Stimulated activated CD8-positive, alpha-beta memory T cell treated with anti-CD3 and anti-CD28 coated beads, Interleukin-7, amount 100 ng/mL, for 24 hours (primary cell): ENCODE measurements at places on chromosomes 2 and 18.

DNA sequence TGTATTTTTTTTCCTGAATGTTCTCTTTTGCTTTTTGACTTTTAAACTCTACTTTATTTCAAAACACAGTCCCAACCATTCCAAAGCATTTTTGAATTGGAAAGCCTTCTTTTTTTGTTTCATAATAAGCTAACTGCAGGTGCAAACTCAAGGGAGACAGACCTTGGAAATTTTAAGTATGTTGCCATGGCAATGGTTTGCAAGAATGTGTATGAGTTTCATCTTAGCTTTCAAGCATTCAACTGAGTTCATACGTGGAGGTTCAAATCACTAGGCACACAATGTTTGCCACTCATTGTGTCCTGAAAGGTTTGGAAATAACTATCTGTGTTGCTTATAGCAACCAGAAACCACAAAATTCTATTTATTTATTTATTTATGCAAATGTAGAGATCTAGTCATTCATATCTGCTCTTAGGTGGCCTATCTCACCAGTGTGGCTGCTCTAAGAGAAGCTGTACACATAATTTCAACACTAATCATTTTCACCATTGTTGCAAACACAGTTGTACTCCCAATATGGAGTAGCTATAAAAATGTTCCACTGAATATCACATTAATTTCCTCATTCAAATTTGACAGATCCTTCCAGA, 805.7 kb upstream of the FSHR start:
- no peak for DNase-seq

- DNase-seq = no peak
Measured at GRCh38 chr2:226115102-226115831, 684.4 kb downstream of the IRS1 start.

DNA sequence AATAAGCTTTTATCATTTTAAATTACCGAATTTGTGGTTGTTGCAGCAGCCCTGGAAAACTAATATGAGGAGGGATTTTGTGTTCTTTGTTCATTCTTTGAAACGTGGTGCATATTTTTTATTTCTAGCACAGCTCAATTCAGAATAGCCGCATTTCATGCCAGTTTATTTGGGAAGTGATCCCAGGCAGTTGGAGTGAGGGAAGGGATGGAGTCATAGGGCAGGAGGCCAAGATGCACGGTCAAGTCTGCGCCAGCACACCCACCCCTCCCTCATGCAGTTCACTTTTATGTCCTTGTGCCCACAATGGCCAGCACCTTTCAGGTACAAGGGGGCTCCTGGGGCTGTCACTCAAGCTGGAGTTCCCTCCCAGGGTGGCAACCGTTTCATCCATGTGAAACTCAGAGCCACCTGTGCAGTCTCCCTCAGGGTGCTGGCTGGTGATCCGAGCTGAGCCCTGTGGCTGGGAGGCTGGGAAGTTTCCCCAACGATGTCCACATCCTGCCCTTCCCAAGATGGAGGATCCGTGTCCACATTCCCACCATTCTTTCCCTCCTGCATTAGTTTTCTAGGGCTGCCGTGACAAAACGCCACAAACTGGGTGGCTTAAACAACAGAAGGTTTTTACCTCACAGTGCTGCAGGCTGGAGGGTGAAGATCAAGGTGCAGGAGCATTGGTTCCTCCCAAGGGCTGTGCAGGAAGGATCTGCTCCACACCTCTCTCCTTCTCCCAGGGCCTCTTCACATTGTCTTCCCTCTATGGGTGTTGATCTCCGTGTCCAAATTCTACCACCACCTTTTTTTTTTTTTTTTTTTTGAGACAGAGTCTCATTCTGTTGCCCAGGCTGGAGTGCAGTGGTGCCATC, 68.5 kb upstream of the ITGA6 start:
- no peak for DNase-seq

DNA sequence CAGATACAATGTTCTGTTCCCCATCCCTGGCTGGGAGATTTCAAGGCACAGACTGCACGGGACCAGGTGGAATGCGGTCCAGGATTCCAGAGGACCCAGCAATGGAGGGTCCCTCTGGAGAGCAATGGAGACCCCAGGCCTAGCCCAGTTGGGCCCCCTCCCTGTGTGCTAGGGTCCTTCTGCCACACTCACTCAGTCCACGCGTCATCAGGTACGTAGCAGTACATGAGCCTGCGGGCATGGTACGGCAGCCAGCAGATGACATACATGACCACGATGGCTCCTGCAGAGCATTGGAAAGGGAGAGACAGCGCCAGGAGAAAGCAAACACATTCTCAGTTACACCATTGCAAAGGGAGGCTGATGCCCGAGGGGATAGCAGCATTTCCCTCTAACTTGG, 10.1 kb downstream of the NTSR2 start:
- no peak for DNase-seq

DNA sequence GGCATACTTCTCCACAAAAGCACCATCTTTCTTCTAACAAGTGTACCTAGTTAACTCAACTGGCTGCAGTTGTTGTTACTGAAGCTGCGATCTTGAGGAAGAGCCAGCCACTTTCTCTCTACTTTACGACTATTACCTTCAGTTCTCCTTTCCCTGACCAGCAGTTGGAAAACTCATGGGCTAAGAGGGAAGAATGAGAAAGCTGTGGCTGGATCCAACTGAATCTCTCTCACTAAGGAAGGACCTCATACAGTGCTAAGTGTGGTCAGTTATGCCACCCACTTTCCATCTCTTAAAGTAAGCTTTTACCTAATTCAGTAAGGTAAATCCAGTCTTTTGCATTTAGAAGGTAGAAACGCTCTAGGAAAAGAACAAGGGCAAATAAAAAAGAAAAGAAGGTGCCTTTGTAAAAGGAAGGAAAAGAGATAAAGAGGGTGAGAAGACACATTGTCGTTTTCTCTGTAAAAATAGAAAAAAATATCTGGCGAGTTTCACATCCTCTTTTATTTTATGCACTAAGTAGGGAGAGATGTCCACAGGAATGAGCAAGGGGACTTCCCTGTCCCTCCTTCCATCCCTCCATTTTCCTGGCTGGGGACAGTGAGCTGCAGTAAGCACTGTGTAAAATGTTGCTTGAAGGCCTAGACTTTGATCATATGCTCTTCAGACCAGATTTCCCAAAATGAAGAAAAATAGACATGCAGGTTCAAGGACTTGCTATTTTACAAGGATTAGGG, 73.4 kb downstream of the PLEKHM3 start:
- no peak for DNase-seq

- no peak for DNase-seq
Measured at GRCh38 chr2:236785611-236786057, 216.0 kb downstream of the ACKR3 start.

GRCh38 chr2:151280271-151280670, 9.2 kb downstream of the NMI start:
- DNase-seq = no peak

GRCh38 chr2:135186054-135186453, 134.0 kb downstream of the RAB3GAP1 start:
- no peak for DNase-seq

GRCh38 chr18:68418881-68419280, 296.0 kb downstream of the TMX3 start:
- DNase-seq = no peak

- DNase-seq = no peak
Measured at GRCh38 chr18:12302391-12303147, 5.5 kb upstream of the TUBB6 start.

DNA sequence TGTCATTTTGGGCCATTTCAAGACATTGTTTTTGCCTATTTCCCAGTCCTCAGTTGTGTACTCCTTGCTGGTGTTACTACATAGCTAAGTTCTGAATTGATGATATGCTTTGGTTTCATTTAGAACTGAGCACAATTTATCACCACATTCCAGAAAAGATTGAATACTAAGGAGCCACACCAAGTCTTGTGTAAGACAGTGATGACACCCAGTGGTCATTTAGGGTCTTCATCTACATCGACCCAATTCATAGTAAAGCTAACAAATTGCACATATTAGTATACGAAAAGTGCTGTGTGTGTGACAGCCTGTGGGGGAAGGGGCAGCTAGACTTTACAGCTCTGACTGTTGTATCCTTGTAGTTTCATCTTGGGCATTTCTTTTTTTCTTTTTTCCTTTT, 10.9 kb upstream of the DLX2 start:
- no peak for DNase-seq

- DNase-seq = no peak
Measured at GRCh38 chr18:10660179-10660884, 134.5 kb downstream of the NAPG start.

DNA sequence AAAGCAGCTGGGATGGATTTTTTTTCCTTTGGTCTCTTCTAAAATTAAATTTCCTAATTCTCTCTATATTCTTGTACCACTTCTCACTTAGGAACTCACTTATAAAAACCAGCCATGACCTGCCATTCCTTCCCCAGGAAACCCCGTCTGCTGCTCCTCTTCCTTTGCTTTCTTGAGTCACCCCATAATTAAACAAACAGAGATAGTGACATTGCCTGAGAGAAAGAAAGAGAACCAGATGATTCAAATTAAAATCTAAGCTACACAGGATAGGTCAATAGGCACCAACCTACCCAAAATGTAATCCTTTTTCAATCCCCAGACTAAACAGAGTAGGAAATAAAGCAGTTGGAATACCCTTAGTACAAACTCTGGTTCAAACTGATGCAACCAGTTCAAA, 9.7 kb downstream of the STK39 start:
- DNase-seq = no peak

- no peak for DNase-seq
Measured at GRCh38 chr2:101160454-101160853, 9.3 kb upstream of the TBC1D8 start.

- DNase-seq = no peak
Measured at GRCh38 chr2:224569654-224570053, 15.5 kb downstream of the CUL3 start.

- DNase-seq = no peak
Measured at GRCh38 chr18:29383311-29384273, 1206.7 kb upstream of the CDH2 start.

- no peak for DNase-seq
Measured at GRCh38 chr2:175048275-175048674, 43.1 kb upstream of the CHN1 start.

GRCh38 chr2:54099829-54100585, 15.4 kb upstream of the ACYP2 start:
- no peak for DNase-seq

- DNase-seq = no peak
Measured at GRCh38 chr2:240259201-240259923, 118.9 kb upstream of the OTOS start.

- DNase-seq = no peak
Measured at GRCh38 chr2:127649100-127649611, 3.2 kb downstream of the GPR17 start.

GRCh38 chr2:77999376-77999775, 477.2 kb upstream of the LRRTM4 start:
- DNase-seq = no peak

GRCh38 chr2:35410431-35411061, 945.0 kb upstream of the CRIM1 start:
- no peak for DNase-seq

GRCh38 chr2:85792783-85793441, 39.1 kb downstream of the ATOH8 start:
- DNase-seq = no peak

DNA sequence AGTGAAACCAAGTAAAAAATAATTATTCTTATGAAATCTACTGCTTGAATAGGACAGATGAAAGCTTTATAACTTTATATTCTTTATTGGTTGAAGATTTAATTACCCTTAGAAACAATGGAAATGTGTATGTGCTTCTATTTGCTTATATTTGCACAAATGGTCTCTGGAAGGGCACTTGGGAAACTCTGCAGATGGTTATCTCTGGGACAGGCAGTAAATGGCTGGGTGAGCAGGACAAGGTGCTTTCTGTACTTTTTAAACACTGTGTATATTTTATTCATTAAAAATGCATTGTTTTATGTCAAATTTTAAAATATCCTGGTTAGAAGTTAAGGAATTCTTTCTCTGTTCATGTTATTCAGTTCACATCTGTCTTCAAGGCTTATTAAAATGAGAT, 131.1 kb downstream of the LRRTM4 start:
- DNase-seq = no peak

GRCh38 chr2:83071914-83072313, 1387.2 kb downstream of the SUCLG1 start:
- DNase-seq = no peak

- DNase-seq = no peak
Measured at GRCh38 chr2:102717308-102718018, 44.4 kb upstream of the TMEM182 start.

DNA sequence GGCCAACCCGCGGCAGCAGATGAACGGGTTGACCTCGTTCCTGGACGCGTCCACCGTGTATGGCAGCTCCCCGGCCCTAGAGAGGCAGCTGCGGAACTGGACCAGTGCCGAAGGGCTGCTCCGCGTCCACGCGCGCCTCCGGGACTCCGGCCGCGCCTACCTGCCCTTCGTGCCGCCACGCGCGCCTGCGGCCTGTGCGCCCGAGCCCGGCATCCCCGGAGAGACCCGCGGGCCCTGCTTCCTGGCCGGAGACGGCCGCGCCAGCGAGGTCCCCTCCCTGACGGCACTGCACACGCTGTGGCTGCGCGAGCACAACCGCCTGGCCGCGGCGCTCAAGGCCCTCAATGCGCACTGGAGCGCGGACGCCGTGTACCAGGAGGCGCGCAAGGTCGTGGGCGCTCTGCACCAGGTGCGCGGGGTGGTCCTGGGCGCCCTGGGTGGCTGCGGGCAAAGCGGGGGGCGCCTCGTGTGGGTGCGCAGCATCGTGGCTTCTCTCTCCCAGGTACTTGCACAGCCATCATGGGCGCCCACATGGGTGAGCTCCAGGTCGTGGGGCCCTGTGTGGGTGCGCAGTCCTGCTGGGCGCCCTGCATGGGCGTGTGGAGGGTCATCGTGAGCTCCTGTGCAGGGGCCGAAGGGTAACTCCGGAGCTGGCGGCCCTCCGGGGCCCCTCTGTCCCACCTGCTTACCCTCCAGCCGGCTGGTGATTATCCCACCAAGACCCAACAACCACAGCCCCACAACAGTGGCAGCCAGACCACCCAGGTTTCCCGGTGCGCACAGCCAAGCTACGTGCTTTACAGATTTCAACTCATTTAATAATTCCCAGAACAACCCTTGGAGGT, 64.2 kb downstream of the TPO start:
- DNase-seq = no peak

DNA sequence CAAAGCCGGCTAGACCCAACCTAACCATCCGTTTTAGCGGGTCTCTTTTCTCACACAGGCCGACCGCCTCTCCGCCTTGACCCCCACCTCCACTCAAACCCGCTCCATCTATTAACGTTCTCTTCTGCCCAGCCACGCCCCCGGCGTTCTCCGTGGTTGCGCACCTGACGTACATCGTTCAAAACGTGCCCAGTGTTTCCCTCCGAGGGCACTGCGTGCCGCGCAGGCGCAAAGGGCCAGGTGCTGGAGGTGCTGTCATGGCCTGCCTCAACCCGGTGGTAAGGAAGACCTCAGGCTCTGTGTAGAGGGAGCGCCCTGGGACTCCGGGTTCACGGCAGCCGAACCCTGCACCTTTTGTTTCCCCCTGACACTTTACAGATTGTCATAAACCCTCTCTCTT, at the start of gene GTF2A1L:
Gene GTF2A1L (plus strand): TSS at position 239 of the 400 bp plus-strand sequence. CDS start 19 bp downstream, at position 258.
- DNase-seq = no peak

DNA sequence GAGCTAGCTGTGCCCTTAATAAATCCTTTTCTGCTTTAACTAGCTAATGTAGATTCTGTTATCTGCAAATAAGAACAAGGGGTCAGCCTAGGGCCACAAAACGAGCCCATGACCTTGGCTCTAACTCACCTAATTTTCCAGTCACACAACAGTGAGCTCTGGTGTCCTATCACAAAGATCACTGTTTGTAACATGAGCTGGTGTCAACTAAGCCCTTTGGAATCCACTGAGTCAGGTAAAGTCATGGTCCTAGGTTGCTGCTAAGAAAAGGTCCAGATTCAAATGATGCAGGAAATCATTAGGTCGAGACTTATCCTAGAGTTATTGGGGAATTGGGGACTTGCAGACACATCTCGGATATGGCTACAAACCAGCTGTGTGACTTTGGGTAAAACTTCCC, 49.9 kb downstream of the ST8SIA5 start:
- DNase-seq = no peak

GRCh38 chr2:42342061-42342794, 18.8 kb downstream of the COX7A2L start:
- no peak for DNase-seq
